ENCODE measurements at places on chromosomes 1 and 21.

GRCh38 chr1:161127649-161128048 lies 4.8 kb downstream of the DEDD start:
- DNase-seq, result no peak

DNA sequence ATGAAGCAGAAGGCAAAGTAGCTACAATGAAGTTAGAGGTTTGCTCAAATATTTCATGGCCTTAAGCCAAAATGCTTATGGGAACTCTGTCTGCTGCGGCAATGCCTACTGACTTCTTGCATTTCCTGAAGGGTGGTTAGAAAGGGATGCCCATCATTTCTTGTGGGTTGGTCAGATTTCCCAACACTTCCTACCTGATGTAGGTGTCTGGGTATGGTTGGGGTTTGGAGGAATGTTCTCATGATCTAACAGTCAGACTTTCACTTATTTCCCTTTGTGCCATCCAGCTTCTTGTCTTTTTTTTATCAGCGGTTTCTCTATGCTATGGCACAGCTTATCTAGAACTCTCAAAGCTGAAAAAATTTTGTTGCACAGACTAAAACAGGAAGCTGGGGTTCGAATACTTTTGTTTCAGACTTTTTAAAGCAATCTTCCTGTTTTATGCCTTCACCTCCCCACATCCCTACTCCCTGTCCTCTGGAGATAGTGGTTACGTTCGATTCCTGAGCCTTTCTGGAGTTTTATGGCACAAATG lies 307.7 kb downstream of the USP25 start:
- DNase-seq, result no peak

DNA sequence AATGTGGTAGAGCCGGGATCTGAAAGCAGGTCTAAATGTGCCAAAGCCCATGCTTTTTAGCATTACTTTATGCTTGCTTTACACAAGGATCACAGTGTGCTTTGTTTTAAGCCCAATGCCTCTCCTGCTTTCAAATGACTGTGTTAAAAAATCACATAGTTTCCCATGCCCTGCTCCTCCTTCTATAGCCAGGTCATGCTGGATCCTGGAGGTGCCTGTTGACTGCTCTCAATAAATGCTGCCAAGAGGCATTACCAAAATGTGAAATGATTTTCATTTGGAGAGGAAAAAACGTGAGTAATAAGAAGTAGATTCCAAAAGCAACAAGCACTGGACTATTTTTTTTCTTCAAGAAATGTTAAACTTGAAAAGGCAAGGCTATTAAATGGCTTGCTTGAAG lies 420.7 kb upstream of the USP24 start:
- no peak for DNase-seq

- DNase-seq, result no peak
Measured at GRCh38 chr21:37119421-37120218, 46.6 kb downstream of the TTC3 start.

GRCh38 chr1:196302420-196302819 lies 305.8 kb downstream of the KCNT2 start:
- DNase-seq, result no peak

DNA sequence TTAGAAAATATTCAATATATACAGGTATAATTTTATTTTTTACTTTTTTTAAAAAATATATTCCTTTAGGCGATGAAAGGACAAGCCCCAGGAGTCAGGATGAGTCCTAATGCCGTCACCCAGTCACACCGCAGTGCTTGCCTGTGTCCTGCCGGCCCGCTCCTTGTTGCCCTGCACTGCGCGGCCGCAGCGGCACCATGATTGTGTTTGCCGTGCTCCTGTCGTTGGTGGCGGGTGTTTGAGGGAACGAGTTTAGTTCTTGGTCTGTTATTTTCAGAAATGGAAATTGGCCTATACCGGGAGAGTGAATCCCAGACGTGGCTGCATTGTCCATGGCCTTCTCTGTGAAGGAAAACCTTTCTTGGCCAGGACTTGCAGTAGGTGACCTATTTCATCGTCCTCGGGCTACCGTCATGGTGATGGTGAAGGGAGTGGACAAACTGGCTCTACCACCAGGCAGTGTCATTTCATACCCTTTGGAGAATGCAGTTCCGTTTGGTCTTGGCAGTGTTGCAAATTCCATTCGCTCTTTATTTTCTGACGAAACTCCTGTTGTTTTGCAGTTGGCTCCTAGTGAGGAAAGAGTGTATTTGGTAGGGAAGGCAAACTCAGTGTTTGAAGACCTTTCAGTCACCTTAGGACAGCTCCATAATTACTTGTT lies 45.9 kb upstream of the CRB1 start:
- no peak for DNase-seq

DNA sequence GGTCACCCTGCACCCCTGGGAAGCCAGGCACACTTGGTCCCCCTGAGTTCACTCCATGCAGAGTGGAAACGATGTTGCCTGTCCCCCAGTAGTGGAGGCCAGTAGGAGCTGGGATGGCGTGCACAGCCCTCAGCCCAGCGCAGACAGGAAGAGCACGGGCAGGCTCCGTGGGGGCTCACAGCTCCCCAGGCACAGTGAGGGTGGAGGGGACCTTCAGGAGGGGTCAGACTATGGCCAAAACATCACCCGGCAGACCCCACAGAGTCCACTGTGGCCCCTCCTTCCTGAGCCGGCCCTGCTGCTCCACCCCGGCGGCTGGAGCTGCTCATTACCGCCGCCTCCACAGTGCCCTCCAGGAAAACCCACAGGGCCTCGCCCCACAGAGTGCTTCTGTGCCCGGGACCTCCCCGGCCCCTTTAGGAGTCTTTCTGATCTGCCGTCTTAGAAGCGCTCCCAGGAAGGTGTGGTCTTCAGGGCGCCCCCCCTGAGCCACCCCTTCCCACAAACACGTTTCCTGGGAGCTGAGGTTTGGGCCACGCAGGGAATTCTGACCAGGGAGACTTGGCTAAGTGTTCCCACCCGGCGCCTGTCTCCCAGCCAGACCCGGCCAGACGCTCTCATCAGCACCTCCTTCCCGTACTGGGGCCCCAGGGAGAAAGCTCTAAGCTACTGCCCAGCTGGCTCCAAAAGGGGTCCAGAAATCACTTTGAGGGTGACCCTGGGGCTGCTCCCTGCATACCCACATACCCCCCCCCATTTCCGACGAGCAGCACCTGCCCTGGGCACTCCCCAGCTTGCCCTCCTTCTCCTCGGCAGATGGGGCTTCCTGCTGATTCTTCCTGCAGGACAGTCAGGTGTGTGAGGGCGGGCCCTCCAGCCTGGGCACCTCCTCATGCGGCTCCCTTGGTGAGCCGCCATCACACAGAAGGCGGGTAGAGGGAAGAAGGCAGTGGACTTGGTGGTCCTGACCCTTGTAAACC lies 38.8 kb downstream of the RIPK4 start:
- no peak for DNase-seq

DNA sequence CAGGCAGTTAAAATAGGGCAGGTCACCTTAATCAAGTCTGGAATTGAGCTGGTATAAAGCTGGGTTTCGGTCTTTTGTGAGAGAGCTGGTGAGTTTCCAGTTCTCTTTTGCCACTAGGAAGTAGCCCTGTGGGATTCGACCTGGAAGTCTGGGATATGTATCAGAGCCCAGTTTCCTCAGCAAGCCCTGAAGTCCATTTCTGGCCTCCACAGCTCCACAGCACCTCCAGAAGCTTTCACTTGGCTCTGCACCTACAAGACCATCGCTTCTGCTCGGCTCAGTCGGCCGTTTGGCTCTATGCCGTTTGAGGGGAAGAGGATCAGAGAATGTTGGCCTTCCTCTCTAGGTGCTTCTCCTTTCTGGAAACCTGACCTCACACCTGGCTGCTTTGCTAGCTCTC lies 148.0 kb downstream of the GALNT2 start:
- DNase-seq, result no peak

GRCh38 chr1:113980110-113980509 lies 836 bp downstream of the OLFML3 start:
- DNase-seq, result no peak

- DNase-seq, result no peak
Measured at GRCh38 chr1:23546897-23547584, 12.3 kb downstream of the ID3 start.

GRCh38 chr1:17689011-17689410 lies 66.1 kb upstream of the ACTL8 start:
- DNase-seq, result no peak

- DNase-seq, result no peak
Measured at GRCh38 chr21:25421321-25422028, 185.8 kb downstream of the MRPL39 start.

- DNase-seq, result no peak
Measured at GRCh38 chr1:24212376-24212775, 25.3 kb upstream of the IFNLR1 start.

DNA sequence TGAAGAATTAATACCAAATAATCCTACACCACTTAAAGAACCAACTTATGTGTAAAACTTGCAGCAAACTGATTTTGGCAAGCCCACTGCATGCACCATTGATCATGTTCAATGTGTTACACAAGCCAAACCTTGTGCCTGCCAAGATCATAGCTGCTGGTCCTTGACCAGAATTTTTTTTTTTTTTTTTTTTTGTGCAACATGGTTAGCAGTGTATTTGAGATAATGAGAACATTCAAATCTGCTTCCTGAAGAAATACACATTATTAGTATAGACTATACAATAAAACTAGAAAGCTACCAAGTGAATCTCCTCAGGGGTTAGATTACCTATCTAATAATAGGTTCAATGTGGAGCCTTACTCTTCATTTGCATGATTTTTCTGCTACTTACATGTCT lies 421.0 kb downstream of the MRPL39 start:
- no peak for DNase-seq

DNA sequence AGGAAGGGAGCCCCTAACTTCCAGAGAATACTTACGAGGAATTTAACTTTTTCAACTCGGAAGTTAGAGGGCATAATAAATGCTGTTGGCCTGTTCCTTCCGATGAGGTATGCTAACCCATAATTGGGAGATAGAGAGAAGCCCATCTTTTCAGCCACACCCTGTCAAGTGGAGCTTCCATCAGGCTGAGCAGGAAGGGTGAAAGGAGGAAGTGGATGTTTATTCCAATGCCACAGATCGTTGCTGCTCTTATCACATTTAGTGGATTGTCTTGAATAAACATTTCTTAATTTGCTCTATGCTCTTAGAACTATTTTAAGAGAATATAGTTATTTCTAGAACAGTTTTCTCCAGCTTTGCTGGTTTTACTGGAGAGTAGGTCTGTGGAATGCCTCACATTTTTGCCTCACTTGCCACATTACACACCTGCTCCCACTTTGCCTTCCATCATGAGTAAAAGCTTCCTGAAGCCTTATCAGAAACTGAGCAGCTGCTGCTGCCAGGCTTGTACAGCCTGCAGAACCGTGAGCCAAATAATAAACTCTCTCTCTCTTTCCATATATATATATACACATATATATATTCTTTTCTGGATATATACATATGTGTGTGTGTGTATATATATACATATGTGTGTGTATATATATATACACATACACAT lies 60.0 kb upstream of the RGS21 start:
- DNase-seq, result no peak

DNA sequence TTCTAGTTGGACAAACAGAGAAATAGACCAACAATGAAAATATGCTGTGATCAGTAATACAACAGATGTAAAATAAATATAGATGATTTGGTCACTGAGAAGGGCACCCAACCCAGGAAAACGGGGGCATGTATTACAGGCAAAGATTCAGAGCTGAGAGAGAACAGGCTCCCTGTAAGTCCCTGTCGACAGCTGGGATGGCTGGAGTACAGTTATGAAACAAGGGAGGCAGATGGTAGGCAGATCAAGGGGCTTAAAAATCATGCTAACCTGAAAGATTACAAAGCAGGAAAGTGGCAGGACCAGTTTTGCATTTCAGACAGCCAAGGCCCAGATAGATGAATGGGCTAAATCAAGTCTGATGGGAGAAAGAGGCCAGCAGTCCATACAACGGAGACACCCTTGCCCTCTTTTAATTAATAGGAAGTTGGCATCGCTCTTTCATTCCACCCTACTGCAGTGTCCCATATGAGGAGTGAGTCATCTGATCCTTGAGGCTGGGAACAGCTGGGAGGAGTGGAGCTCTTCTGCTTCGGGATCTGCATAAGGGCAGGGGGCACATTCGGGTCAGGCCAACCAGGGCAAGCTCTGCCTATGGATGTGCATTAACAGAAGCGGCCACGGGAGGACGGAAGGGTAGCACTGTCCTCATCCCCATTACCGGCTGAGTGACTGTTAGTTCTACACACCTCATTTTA lies 171.1 kb downstream of the DAB1 start:
- DNase-seq, result no peak

DNA sequence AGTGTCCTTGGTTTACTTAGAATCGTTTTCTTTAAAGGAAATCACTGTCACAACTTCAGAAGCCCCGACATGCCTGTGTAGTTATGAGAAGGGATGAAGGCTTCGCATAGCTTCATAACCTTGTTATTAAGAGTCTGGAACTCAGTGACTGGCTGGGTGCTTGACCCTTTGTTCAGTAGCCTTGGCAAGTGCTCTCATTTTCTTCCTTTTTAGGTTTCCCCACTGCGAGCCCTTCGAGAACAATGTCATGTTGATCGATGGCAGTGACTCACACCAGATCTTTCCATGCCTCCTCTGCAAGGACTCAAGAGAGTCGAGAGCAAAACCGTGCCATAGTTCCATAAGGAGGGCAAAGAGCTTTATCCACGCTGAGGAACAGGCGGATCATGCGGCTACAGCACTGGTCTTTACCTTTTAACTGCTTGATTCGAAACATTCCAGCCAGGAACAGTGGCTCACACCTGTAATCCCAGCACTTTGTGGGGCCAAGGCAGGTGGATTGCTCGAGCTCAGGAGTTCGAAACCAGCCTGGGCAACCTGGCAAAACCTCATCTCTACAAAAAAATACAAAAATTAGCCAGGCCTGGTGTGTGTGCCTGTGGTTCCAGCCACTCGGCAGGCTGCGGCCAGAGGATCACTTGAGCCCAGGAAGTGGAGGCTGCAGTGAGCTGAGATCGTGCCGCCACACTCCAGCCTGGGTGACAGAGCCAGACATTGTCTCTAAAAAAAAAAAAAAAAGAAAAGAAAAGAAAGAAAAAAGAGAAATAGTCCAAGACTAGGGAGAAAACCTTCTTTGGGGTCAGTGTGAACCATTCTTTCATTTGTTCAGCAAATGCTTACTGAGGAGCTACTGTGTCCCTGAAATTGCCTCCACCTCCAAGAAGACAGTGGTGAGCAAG lies 95.4 kb upstream of the ERRFI1 start:
- no peak for DNase-seq

DNA sequence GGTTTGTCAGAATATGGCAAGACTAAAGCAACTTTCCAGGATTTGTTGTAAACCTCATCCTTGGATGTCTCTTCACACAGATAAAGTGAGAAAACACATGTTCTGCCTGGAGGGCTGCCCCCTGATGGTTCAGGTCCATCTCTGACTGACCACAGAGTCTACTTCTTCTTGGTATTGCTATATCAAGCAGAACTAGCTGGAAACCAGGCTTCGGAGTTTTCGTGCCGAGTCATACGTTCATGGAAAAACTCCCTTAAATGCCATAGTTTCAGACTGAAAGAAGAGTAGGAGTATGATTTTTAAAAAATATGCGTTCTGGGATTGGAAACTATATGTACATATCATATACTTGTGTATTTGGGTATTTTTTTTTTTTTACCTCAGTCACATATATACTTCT lies 5.8 kb downstream of the OR10T2 start:
- DNase-seq, result no peak

DNA sequence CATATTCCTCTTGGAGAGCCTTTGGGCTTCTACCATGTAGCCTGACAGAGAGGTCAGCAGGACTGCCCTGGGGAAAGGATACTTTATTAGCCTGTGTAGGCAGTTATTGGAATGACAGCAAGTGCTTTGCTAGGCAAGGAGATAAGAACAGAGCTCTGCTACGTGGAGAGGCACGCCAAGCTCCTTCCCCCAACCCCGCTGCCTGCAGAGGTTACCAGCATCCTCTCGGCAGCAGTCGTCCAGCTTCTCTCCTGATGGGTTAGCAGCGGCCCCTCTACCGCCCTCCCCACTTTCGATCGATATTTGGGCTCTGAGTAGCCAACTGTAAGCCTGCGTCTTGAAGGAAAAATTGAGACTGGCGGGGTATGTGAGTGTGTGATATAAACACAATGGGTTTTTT lies 122.3 kb downstream of the DHRS3 start:
- DNase-seq, result no peak

All from activated CD4-positive, CD25-positive, alpha-beta regulatory T cell (primary cell).